NCI-H2029 treated with DMSO at 0.1 percent for 48 hours (cell line): ENCODE measurements at places on chromosomes 5 and 9.

DNA sequence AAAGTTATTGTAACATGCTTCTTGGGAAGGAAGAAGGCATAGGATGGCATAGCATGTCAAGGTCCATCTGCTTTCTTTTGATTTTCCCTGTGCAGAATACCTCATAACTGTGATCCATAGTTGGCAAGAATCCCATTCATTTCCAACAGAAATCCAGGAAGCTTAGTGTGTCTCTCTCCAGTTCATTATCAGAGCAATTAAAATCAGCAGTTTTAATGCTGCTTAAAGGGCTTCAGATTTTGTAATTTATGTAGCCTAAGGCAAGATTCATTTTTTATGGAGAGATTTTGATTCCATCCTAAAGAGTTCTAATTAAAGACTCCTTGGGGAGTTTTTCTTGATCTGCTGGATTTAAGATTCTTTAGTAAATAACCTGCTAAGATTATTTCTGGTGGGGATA, 560.1 kb downstream of the PDE4D start:
- no peak for DNase-seq

- DNase-seq: no peak
Observed at GRCh38 chr9:113790093-113790492, 86.0 kb upstream of the ZNF618 start.

GRCh38 chr5:133247881-133248624, 196.2 kb downstream of the HSPA4 start:
- peak; percentile 35 for DNase-seq

DNA sequence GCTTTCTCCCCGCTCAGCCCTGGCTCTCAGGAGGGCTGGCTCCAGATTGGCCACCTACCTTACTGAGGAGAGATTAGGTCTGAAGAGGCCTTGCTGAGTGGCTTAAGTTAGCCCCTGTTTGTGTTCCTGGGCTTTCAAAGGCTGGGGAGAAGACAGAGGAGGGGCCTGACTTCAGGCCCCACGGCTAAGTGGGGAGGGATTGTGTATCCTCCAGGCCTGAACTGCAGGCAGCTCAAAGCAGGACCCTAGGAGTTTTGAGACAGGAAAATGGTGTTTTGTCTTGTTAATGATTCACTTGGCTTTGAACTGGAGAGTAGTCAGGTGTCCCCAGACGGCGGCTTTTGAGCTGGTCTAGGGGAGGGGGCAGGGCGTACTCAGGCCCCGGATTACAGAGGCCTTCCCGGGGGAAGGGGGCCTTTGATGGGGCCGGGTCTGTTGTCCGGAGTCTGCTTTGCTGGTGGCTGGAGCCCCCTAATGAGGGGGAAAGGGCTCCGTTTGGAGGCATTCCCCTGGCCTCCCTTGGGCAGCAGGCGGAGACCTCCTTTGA, 162.0 kb upstream of the SMIM23 start:
- DNase-seq: no peak

DNA sequence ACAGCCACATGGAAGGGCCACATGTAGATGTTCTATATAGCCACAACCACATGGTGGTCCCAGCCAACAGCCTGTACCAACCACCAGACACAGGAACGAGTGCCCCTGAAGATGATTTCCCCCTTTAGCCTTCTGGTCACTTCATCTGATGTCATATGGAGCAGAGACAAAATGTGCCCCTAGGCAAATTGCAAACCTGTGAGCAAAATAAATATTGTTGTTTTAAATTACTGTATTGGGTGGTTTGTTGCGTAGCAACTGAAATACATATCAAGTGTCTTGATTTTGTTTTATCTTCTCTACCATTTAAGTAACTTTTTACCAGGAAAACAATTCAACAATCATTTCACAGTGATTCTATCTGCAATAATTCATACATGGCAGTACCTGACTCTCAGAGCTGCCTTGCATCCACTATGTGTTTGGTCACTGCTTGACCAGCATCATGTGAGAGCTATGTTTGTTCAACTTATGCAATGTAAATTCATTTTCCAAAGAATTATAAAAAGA, 142.5 kb upstream of the VLDLR start:
- no peak for DNase-seq
